ENCODE measurements at places on chromosomes 5 and 9.

DNA sequence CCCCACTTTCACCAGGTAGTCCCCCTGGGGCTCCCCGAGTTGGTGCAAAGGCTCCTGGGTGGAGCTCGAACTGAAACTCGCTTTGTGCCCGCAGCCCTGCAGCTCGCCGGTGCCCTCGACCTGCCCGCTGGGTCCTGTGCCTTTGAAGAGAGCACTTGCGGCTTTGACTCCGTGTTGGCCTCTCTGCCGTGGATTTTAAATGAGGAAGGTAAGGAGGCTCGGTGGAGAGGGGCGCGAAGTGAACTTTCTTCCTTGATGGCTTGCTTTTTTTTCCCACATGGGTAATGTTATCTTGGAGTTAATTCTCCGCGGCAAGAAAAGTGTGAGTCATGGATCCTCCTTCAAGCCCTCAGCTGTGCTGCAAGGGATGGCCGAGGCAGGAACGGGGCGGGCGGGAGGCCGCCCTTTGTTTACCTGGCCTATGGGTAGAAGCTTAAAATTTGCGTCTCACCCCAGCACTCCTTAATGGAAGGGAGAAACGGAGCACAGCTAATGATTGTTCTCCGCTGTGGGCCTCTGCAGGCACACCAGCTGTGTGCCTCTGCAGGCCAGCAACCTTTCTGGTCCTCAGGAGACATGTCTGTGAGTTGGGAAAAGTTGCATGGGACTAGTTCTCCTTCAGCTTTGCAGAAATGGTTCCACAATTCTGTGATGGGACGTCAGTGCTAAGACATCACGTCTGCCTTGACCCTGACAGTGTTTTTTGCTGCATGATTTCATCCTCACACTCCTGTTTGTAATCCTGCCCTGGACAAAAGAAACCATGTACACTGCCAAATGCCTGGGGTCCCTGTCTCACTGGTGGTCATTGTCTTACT is 1.1 kb downstream of the MAMDC2 start:
- no peak for DNase-seq

GRCh38 chr5:51194671-51195070 is 188.6 kb upstream of the ISL1 start:
- no peak for DNase-seq

DNA sequence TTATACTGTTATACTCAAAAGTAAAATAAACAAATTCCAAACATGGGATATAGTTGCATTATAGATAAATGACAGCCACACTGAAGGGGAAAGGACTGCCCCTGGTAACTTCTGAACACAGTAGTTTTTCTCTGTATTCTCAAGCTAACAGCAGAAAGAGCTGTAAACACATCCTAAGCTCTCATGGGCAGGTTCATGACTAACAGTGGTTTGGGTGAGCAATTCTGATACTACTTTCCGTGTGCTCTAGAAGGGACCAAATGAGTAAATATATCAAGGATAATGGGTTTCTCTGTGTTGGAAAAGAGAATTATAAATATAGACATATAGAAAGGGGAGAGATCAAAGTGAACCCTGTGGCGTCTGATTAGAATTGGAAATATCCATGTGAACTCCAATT is 2.2 kb upstream of the LCN6 start:
- DNase-seq, result no peak

DNA sequence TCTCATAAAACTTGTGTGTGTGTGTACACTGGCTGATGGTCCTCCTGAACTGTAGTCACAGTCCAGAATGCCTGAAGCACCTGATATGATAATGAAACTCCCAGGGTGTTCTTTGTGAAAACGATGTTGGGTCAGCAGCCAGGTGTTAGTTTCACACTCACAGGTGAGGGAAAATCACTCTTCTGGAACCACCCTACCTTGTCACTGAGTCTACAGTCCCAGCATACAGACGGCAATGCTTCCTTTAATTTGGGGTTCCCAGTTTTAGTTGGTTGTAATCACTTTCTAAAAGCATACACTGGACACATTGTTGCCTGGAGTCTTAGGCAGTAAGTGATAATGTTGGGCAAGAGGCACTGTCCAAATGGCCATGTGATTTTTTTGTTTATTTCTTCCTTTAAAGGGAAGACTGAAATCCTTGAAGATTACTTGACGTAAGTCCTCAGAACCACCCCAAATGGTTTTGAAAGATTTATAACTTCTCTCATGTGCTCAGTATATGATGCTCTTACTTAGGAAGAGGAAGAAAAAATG is 18.2 kb upstream of the MGAT1 start:
- DNase-seq, result peak; percentile 56

GRCh38 chr9:109918339-109919163 is 138.6 kb downstream of the PALM2AKAP2 start:
- DNase-seq, result no peak

- DNase-seq, result no peak
These were observed 46.0 kb upstream of the AKNA start for GRCh38 chr9:114433720-114434255.

- DNase-seq, result peak; percentile 77
These were observed 22.2 kb downstream of the AHRR start for GRCh38 chr5:343461-344401.

DNA sequence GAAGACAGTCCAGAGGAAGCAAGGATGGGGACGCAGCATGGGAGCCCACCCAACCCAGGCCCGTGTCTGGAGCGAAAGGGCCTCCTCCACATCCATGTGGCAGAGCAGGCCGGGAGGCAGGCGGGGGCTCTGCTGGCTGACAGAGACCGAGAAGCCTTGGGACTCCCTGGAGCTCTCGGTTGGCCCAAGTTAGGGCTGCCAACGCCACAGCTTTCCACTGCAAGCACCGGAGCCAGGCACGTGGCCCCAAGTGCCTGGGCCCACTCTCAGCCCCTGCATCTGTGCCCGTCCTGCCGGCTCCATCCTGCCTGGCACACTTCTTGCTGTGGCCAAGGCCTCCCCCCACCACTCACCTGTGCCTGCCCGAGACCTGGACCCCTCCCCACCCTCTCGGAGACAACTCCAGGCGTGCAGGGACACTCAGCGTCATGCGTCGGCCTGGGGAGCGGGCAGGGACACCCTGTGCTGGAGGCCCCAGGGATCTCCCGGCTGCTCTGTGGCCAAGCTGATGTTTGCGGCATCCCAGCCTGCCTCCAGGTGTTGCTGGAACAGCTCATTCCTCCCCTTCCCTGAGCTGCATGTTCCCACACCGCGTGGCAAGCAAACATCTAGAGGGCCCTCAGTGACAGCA is 31.5 kb downstream of the SLC6A3 start:
- DNase-seq, result no peak

GRCh38 chr9:107810461-107810961 is 320.9 kb upstream of the KLF4 start:
- no peak for DNase-seq

- no peak for DNase-seq
These were observed 22.5 kb downstream of the PRKACG start for GRCh38 chr9:68991457-68991856.

- no peak for DNase-seq
These were observed 35.3 kb upstream of the SMIM23 start for GRCh38 chr5:171750311-171750788.

DNA sequence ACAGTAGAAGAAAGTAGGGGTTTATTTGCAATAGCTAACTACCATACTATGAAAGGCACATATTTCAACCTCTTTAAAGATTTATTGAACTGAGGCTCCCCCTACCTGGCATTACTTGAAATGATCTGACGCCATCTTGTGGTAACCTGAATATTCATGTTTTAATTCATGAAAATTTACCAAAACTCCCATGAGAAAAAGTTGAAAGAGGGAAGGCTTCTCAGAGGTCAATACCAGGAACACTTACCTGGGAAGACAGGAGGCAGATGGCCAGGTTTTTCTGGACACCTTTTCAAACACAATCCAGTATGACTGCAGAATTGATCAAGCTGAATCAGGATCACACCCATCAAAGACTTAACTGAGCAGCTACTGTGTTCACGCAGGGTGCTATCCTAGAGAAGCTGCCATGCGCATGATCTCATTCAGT is 9.4 kb downstream of the PRELID2 start:
- DNase-seq, result peak; percentile 31

DNA sequence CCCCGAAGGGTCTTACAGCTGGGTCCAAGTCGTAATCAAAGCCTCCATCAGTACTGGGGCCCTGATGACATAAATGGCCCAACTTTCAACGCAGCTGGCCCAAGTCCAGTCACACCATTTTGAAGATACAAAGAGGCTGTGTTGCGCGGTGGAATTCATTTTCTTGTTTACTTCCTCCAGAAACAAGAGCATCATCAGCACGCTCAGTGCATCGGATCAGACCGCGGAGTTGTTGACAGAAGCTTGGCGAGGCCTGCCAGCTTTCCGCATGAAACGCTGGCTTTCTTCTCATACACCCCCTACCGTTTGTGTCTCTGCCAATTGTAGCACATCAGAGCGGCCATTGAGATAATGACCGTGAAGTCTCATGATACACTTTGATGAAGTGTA is 101.7 kb upstream of the SPATA31D4 start:
- no peak for DNase-seq

DNA sequence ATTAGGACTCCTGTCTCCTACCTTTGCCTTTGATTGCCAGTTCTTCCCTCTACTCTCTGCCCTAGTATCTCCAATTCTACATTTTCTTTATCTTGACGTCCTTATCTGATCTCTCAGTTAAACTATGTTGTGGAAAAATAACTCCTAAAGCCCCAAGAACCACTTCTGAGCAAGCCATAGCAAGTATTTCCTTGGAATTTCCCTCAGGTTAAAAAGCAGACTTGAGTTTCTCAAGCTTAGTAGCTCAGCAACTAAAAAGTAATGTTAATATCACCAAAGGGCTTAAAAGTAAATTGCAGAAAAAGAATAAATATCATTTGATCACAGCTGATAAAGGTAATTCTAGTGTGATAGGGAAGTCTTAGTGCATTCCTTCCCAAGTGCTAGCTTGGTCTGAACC is 13.2 kb upstream of the HSPB3 start:
- no peak for DNase-seq

DNA sequence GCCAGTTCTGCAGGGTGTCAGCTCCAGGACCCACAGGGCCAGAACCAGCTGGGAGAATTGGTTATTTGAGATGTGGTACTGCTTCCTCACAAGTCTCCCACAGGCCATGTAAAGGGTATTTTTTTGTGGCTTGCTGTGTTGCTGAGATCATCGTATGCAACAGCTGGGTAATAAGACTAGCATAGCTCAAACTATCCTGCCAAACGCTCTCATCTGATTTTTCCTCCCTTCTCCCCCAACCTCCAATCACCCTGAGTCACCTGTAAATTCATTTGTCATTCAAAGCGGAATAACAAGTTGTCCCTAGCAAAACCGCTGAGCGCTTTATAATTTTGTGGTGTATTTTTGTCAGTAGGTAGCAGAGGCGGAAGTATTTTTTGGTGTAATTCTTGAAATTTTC is 63.2 kb downstream of the NSG2 start:
- no peak for DNase-seq

DNA sequence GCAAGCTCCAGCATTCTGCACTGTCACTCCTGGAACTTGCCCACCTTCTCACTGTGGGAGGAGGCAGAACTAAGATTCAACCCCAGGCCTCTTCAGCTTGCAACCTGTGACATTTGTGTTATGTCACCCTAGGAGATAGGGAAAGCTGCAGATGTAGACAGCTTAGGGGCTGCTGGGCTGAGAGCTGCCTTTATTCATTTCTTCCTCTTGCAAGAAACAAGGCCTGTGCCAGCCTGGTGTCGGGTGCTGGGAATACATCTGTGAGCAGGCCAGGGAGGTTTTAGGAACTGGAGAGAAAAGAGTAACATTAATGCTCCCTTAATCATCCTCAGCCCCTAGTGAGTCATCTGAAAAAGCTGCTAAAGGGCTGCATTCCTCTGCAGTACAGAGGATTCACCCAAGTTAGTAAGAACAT is 101.8 kb downstream of the FGF18 start:
- no peak for DNase-seq
